ENCODE measurements at places on chromosomes 12 and 14. TPM values are rescaled to one million over a fixed set of nuclear protein-coding genes. Genes with fewer than 3 reads are reported as not detected.

GCH1 gene
- 36.1 TPM for total RNA-seq

DNA sequence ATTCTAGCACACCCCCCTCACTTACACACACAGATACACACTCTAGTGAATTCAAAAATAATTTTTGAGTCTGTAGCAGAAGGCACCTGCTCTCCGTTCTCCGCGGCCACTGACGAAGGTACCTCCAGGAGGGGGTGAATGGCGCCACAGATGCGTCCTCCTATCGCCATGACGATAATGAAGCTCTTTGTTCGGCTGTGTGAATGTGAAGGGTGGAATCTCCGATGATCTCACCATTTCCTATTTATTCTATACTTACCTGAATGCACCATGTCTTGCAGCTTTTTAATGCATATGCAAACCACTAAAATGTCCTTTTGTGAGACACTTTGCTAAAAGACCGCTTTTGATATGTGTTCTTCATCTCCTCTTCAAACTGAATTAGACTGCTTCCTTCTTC is 162.7 kb downstream of the EGLN3 start:
- DNase-seq, result no peak

- DNase-seq, result no peak
Observed at GRCh38 chr12:85642288-85642687, 193.9 kb downstream of the RASSF9 start.

GRCh38 chr14:55160989-55161388 is 30.4 kb downstream of the DLGAP5 start:
- DNase-seq, result no peak

- no peak for DNase-seq
Observed at GRCh38 chr12:67649570-67650387, 1.2 kb downstream of the DYRK2 start.

- no peak for DNase-seq
Observed at GRCh38 chr14:98721061-98721460, 550.9 kb downstream of the BCL11B start.
